Large intestine (tissue), 12 donors: ENCODE measurements at places on chromosomes 13 and 19.
A peak's percentile ranks its signal among the peaks of the same experiment; 100 is the strongest.

DNA sequence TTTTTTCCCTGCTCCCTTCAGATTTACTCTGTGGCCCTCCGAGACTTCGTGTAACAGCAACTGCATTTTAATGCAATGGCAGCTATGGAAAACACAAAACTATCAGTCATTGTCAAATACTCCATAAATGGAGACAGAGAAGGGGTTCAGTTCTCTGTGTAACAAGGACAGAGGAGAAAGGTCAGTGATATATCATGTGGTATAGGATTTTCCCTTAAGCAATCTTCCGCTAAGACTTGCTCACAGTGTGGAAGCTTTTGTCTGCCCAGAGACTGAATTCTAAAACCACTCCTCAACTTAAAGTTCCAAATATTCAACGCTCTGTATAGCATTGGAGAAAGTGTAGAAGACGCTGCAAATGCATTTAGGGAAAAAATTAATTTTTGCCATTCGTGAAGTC is 111.3 kb upstream of the EDNRB start:
- H3K27me3 ChIP-seq, result no peaks in the 10 kb centered on the region
- H3K4me3 ChIP-seq, result no peak overlapping the region
- DNase-seq, result no peak
- H3K36me3 ChIP-seq, result no peaks in the 10 kb centered on the region

DNA sequence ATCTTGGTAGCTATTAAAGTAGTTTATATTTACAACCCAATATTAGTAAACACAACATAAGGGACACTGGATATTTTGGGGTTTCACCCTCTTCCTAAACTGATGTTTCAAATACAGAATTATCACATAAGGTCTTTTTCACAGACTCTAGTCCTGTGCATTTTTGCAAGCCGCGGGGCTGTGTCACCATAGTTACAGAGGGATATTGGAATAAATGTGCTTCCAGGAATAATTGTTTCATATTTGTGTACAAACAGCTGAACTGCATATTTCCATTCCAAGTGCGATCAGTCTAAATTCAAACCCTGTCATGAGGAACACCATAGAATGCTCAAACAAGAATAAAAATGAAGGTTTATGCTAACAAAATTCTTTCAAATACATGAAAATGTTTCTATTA is 762.5 kb upstream of the ARGLU1 start:
- no peaks in the 10 kb centered on the region for H3K4me1 ChIP-seq
- no peaks in the 10 kb centered on the region for H3K36me3 ChIP-seq
- H3K27ac ChIP-seq, result no peak overlapping the region
- H3K27me3 ChIP-seq, result no peaks in the 10 kb centered on the region

GRCh38 chr13:33624740-33625139 is 193.2 kb upstream of the RFC3 start:
- no peaks in the 10 kb centered on the region for H3K27me3 ChIP-seq
- H3K4me1 ChIP-seq, result no peaks in the 10 kb centered on the region
- H3K27ac ChIP-seq, result no peak overlapping the region
- no peak overlapping the region for H3K4me3 ChIP-seq
- DNase-seq, result no peak
- no peaks in the 10 kb centered on the region for H3K36me3 ChIP-seq

- H3K27me3 ChIP-seq, result no peaks in the 10 kb centered on the region
- no peaks in the 10 kb centered on the region for H3K4me1 ChIP-seq
- H3K27ac ChIP-seq, result no peak overlapping the region
- H3K36me3 ChIP-seq, result no peaks in the 10 kb centered on the region
- DNase-seq, result no peak
- no peak overlapping the region for H3K4me3 ChIP-seq
Observed at GRCh38 chr13:64186071-64186470, 2770.4 kb upstream of the PCDH20 start.

- H3K4me3 ChIP-seq, result no peak overlapping the region
- no peak overlapping the region for H3K27ac ChIP-seq
- H3K4me1 ChIP-seq, result no peaks in the 10 kb centered on the region
- H3K27me3 ChIP-seq, result no peaks in the 10 kb centered on the region
- DNase-seq, result no peak
- H3K36me3 ChIP-seq, result no peaks in the 10 kb centered on the region
Observed at GRCh38 chr19:28449803-28450202, 763.1 kb downstream of the UQCRFS1 start.

DNA sequence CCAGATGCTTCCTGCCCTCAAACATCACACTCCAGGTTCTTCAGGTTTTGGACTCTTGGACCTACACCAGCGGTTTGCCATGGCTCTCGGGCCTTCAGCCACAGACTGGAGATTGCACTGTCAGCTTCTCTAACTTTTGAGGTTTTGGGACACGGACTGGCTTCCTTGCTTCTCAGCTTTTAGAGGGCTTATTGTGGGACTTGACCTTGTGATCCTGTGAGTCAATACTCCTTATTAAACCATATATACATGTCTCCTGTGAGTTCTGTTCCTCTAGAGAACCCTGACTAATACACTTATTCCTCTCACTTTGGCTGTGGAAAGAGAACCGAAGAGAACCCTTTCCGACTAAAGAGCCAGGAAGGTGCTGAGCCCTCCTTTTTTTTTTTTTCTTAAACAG is 53.6 kb downstream of the LMO7 start:
- no peak overlapping the region for H3K27ac ChIP-seq
- no peaks in the 10 kb centered on the region for H3K4me1 ChIP-seq
- H3K27me3 ChIP-seq, result no peaks in the 10 kb centered on the region
- H3K4me3 ChIP-seq, result no peak overlapping the region
- no peak for DNase-seq

GRCh38 chr19:4624733-4625362 is 14.5 kb upstream of the TNFAIP8L1 start:
- H3K27ac ChIP-seq, result no peak overlapping the region
- H3K4me1 ChIP-seq, result peaks cover 5% of the 10 kb centered on the region
- no peak overlapping the region for H3K4me3 ChIP-seq
- no peaks in the 10 kb centered on the region for H3K36me3 ChIP-seq
- H3K27me3 ChIP-seq, result peaks cover 4% of the 10 kb centered on the region
- no peak for DNase-seq

GRCh38 chr13:75715601-75716523 is 79.7 kb downstream of the LMO7 start:
- peak; percentile 35 for DNase-seq
- no peaks in the 10 kb centered on the region for H3K4me1 ChIP-seq
- H3K36me3 ChIP-seq, result no peaks in the 10 kb centered on the region
- H3K27ac ChIP-seq, result no peak overlapping the region
- no peak overlapping the region for H3K4me3 ChIP-seq

DNA sequence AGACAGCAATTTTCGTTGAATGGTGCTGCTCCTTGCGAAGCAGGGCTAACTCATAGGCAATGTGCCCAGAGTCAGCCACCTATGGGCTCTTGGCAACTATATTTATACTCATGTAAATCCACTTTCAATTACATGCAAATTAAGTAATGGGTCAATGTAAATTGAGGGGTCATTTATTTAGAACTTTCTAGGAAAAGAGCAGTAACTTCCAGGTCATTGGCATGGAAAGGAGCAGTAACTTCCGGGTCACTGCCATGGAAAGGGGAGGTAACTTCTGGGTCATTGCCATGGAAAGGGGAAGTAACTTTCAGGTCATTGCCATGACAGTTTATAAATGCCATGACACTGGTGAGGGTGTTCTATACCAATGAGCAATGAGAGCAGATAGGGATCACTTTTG is 11.6 kb downstream of the KLK4 start:
- DNase-seq, result no peak
- H3K36me3 ChIP-seq, result no peaks in the 10 kb centered on the region
- H3K4me1 ChIP-seq, result no peaks in the 10 kb centered on the region
- no peaks in the 10 kb centered on the region for H3K27me3 ChIP-seq

DNA sequence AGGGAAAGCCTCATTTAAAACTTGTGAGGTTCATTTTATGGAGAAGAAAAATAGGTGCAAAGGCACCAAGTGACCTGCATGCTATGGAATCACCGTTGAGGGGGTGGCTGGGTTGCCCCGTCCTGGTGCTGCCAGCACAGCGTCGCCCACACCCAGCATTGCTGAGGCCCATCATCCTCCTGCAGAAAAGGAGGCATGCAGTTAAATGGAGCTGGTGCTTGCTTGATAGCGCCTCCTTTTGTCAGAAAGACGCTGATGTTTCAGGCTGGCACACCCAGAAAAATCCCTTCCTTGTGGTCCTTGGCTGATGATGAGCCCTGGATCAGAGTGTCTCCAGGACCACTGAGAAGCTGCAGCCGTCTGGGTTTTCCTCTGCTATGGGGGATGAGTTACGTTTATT is 36.9 kb downstream of the DHRS12 start:
- DNase-seq, result no peak
- H3K4me1 ChIP-seq, result peaks cover 16% of the 10 kb centered on the region
- peaks cover 20% of the 10 kb centered on the region for H3K36me3 ChIP-seq
- no peak overlapping the region for H3K4me3 ChIP-seq

DNA sequence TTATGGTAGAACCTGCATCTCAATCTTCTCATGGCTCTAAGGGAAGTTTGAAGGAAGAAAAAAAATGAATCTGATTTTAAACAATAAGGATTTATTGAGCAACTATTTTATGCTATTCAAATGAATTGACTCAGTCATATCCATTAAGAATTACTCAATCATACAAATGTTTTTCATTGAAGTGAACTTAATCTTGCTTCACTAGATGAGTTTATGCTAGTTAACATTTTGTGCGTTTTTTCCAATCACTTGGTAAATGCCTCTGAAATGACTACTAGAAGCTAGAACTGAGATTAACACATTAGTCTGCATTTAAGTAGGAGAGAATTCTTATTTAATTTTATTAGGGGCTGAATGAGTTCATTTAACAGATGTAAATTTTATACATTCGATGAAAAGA is 25.2 kb downstream of the RXFP2 start:
- no peaks in the 10 kb centered on the region for H3K4me1 ChIP-seq
- H3K4me3 ChIP-seq, result no peak overlapping the region
- peaks cover 4% of the 10 kb centered on the region for H3K27me3 ChIP-seq
- DNase-seq, result no peak
- no peak overlapping the region for H3K27ac ChIP-seq
- no peaks in the 10 kb centered on the region for H3K36me3 ChIP-seq

DNA sequence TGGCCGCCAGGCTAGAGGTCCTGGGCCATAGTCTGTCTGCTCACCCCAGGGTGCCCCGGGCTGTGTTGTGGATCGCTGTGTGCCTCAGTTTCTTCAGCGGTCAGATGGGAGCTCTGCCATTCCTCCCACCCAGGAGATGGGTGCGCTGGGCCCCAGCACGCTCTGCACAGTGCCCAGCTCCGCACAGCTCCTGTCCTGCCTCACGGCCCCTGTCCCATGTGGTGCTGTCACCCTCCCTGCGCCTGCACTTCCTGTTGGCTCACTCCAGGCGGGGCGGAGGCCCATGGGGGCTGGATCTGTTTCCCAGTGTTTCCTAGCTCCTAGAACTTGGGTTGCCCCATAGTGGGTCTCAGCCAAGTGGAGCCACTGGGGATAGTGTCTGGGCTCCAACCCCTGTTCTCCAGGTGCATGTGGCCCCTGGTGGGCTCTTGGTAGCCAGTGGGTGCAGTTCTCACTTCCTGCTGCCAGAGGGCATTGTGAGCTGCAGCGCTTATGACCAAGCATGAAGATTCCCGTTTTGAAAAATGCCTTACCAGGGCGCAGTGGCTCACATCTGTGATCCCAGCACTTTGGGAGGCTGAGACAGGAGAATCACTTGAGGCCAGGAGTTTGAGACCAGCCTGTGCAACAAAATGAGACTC is 69.8 kb downstream of the KDM4B start:
- DNase-seq, result no peak
- no peaks in the 10 kb centered on the region for H3K4me1 ChIP-seq
- peaks cover 47% of the 10 kb centered on the region for H3K36me3 ChIP-seq
- H3K27ac ChIP-seq, result no peak overlapping the region
- H3K4me3 ChIP-seq, result no peak overlapping the region
- no peaks in the 10 kb centered on the region for H3K27me3 ChIP-seq

DNA sequence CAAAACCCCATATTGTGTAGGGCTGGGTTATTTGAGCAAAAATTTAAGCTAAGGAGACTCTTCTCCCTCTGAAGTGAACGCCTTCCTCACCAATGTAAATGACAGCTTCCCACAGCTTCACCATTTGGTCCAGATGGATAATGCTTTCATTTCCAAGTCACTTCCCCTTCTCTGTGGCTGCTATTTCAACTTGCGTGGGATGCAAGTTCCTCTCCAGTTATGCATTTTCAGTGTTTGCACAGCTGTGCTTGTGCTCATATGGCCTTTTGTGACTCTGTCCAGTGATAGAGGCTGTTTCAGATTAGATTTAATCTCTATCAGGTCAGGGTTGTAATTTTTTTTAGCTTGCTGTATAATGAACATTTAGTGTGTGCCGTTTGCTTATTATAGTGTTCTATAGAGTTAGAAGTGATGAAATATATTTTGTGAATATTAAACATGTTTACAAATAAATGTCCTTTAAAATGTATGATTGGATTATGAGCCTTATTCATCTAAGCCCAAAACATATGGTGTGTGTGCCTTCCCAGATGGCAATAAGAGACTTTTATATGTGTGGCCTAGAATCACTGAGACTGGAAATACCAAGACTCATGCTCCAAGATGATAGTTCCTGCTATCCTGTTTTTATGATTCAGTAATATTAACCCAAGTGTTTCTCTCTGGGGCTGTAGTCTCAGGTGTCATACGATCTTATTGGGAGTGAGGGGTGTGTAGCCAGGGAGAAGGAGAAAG is 86.6 kb downstream of the TNFRSF19 start:
- no peak overlapping the region for H3K27ac ChIP-seq
- H3K4me1 ChIP-seq, result no peaks in the 10 kb centered on the region
- peak; percentile 18 for DNase-seq
- no peaks in the 10 kb centered on the region for H3K36me3 ChIP-seq

DNA sequence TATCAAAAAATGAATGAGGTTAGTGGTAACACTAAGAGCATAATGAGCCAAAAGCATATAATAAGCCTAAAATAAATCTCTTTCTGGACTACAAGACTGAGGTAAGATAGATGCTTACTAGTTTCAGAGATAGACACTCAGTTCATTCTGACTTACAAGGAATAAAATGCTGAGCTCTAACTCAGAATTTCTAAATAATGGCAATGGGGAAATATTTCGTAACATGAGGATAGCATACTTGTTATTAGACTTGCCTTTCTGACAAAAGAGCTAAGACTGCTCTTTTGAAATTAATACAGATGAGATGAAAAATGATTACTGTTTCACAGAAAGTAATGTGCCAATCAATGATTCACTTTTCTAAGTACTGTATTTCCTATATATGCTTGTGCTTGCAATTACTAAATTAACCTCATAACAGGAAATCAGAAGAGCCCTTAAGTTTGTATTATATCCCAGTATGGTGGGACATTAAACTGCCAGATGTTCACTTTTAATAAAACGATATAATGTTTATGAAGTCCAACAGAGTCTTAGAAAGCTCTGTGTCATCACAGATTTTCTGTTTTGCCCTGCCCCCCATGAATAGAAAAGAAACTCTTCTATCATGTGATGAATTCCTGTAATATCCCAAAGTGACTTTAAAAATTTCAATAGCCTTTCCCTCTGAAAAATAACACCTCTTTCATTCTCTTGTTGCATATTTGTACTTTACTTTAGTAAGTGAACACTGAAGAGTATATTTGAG is 2771.0 kb upstream of the PCDH20 start:
- H3K27ac ChIP-seq, result no peak overlapping the region
- no peaks in the 10 kb centered on the region for H3K36me3 ChIP-seq
- H3K27me3 ChIP-seq, result no peaks in the 10 kb centered on the region
- no peak for DNase-seq

GRCh38 chr13:106184790-106185189 is 350.7 kb downstream of the EFNB2 start:
- H3K4me3 ChIP-seq, result no peak overlapping the region
- no peaks in the 10 kb centered on the region for H3K27me3 ChIP-seq
- H3K36me3 ChIP-seq, result no peaks in the 10 kb centered on the region
- no peak for DNase-seq
- H3K27ac ChIP-seq, result no peak overlapping the region
- H3K4me1 ChIP-seq, result peaks cover 9% of the 10 kb centered on the region
